ENCODE measurements at places on chromosomes 13 and 19. TPM values are rescaled to one million over a fixed set of nuclear protein-coding genes. Genes with fewer than 3 reads are reported as not detected.

- H3K4me3 ChIP-seq, result no peak overlapping the region
- H3K27me3 ChIP-seq, result peaks cover 13% of the 10 kb centered on the region
- H3K4me1 ChIP-seq, result no peaks in the 10 kb centered on the region
- H3K36me3 ChIP-seq, result peaks cover 20% of the 10 kb centered on the region
- no peak for DNase-seq
- H3K27ac ChIP-seq, result peak overlapping the region; percentile 56
Measured at GRCh38 chr19:41233748-41234240, 14.8 kb downstream of the AXL start.

- DNase-seq, result no peak
- no peaks in the 10 kb centered on the region for H3K36me3 ChIP-seq
- H3K4me3 ChIP-seq, result no peak overlapping the region
Measured at GRCh38 chr13:86447479-86447878, 648.3 kb upstream of the SLITRK6 start.

DNA sequence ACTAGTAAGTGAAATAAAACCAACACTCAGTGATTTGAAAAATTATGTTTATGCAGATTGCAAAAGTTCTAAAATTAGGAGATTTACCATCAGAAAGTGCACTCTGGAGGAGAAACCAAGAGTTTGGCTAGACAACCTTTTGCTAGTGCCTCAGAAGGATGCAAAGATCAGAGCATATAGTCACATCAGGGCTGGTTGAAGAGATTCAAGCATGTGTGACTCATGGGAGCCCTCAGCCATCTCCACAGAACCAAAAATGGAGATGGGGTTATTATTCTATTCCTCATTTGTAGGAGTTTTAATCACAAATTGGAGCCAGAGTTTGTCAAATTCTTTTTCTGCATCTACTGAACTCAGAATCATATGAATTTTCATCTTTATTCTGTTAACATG, 32.9 kb upstream of the OXGR1 start:
- peaks cover 13% of the 10 kb centered on the region for H3K27me3 ChIP-seq
- no peak for DNase-seq
- H3K4me3 ChIP-seq, result no peak overlapping the region
- no peak overlapping the region for H3K27ac ChIP-seq

DNA sequence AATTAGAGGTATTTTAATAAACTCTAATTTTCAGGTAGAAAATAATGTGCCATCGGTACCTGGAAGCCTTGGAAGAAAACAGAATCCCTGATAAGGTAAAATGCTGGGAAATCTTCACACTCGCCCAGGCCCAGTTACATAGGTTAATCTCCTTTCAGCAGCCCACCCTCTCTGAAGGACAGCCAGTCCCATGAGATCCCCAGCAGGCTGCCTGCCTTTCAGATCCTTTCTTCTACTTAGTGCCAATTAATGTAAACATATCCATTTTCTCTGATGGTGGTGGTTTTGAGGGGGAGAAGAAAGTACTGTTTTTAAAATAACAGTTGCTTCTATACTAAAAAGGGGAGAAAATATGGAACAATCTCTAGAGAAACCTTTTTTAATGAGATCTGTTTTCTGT, 12.2 kb downstream of the SMAD9 start:
- H3K27ac ChIP-seq, result no peak overlapping the region
- no peak overlapping the region for H3K4me3 ChIP-seq
- no peaks in the 10 kb centered on the region for H3K36me3 ChIP-seq
- H3K27me3 ChIP-seq, result no peaks in the 10 kb centered on the region

DNA sequence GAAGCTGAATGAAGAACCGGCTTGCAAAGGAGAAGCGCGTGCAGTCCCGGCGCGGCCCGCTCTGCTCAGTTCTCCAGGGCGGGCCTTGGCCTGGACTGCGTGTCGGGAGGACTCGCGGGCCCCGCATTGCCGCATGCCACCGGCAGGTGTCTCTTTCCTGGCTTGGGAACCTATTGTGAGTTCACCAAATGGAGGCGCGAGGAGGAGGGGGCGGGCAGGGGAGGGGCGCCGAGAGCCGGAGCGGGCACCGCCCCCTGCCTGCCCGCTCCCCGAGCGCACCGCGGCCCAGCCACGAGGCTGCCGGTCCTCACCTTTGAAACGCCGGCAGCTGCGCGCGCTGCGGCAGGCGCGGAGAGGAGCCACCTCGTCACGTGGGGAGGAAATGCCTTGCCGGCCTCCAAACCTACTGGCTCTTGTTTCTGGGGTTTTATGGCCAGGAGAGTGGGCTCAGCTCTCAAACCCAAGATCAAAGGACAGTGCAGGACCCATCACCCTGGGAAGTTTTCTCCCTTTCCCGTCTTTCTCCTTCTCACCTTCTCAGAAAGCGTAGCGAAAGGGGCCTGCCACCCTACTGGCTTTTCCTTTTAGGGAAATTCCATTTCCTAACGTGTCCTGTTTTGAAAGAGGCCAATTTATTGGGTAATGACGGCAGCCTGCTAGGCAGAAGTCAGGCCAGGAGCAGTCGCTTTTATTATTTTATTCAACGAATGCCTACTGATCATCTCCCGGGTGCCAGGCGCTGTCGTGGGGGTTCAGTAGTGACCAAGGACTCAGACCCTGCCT, 13.8 kb upstream of the UBE2L5 start:
- H3K36me3 ChIP-seq, result peaks cover 4% of the 10 kb centered on the region
- H3K27ac ChIP-seq, result no peak overlapping the region
- H3K4me1 ChIP-seq, result peaks cover 24% of the 10 kb centered on the region
- H3K4me3 ChIP-seq, result peak overlapping the region; percentile 43
- peak; percentile 31 for DNase-seq
- no peaks in the 10 kb centered on the region for H3K27me3 ChIP-seq

DNA sequence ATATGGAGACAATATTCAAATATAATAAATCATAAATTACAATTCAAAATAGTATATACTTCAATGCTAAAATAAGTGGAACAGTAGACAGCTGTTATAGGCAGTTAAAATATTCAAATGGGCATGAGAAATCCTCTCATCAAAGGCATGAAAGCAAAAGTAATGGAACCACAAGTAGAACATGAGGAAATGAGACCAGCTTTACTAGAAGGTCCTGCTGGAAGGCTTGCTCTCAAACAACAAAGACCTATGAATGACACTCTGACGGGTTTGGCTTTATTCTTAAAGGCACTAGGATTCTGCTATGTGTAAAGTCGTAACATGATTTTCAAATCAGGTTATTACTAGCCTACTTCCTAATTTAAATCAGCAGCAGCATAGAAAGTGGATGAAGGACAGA, 148.1 kb downstream of the VWA8 start:
- DNase-seq, result no peak
- peaks cover 40% of the 10 kb centered on the region for H3K4me1 ChIP-seq
- H3K27me3 ChIP-seq, result no peaks in the 10 kb centered on the region
- peaks cover 52% of the 10 kb centered on the region for H3K36me3 ChIP-seq

DNA sequence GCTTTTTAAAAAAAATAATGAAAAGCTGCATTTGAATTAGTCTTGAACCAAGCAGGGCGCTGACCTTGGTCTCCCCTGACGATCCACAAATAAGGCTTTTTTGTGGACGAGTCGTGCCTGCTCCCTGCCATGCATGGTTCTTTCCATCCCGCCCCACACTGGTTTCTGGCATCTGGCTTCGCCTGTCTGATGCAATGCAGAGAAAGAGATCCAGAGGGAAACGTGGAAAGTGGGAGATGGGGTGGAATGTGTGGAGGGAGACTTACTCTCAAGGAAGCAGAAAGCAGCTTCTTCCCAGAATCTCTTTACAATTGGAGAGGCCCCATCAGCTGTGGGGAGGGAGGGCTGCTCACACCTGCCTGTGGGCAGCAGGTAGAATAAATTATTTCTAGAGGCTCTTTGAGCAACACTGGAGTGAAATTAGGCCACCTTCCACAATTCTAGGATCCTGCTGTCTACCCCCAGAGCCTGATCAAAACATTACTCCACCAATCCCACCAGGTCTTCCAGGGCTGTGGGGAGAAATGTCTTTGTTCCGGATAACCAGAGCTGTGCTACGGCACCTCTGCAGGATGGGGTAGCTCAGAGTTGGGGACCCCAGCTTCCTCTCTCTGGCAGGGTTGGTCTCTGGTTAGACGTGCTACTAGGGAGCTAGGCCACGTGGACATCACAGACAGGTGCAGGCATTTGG, 183.5 kb downstream of the UQCRFS1 start:
- H3K4me3 ChIP-seq, result no peak overlapping the region
- H3K27ac ChIP-seq, result no peak overlapping the region
- peaks cover 17% of the 10 kb centered on the region for H3K27me3 ChIP-seq
- DNase-seq, result no peak
- no peaks in the 10 kb centered on the region for H3K36me3 ChIP-seq

GRCh38 chr19:24071078-24071477, 15.9 kb upstream of the ZNF254 start:
- DNase-seq, result no peak
- H3K27ac ChIP-seq, result no peak overlapping the region
- H3K27me3 ChIP-seq, result no peaks in the 10 kb centered on the region
- H3K4me3 ChIP-seq, result no peak overlapping the region
- H3K4me1 ChIP-seq, result peaks cover 19% of the 10 kb centered on the region

DNA sequence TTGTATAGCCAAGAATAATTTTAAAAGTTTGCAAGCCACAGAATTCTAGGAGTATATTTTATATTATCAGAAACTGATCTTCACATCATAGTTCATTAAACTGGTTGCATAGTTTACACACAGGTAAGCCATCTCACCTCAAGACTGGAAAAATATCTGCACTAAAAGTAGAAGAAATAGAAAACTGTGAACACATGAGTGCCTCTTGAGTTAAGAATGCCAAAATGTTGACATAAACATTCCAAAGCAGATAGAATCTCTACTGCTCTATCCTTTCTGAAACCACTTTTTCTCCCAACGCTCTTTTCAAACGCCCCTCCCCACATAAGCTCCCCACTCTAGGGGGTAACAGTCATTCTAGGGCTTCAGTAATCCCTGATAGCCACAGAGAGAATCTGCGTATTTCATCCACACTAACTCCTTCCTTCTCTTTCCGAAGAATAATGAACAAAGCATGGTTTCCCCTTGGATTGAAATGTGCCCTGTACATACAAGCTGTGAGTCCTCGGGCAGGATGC, 201.5 kb downstream of the IRS2 start:
- no peak overlapping the region for H3K27ac ChIP-seq
- no peaks in the 10 kb centered on the region for H3K36me3 ChIP-seq
- H3K27me3 ChIP-seq, result peaks cover 16% of the 10 kb centered on the region
- H3K4me1 ChIP-seq, result 0 out of 2 replicates have a peak, but pooled peaks cover 7% of the 10 kb centered on the region

- H3K4me3 ChIP-seq, result no peak overlapping the region
- H3K36me3 ChIP-seq, result 0 out of 2 replicates have a peak, but pooled peaks cover 6% of the 10 kb centered on the region
- no peak for DNase-seq
- H3K4me1 ChIP-seq, result peaks cover 9% of the 10 kb centered on the region
- no peaks in the 10 kb centered on the region for H3K27me3 ChIP-seq
- no peak overlapping the region for H3K27ac ChIP-seq
Measured at GRCh38 chr19:48461982-48462655, 6.7 kb downstream of the KCNJ14 start.

GRCh38 chr19:55344444-55344843, 4.8 kb downstream of the KMT5C start:
- no peaks in the 10 kb centered on the region for H3K36me3 ChIP-seq
- H3K27ac ChIP-seq, result no peak overlapping the region
- DNase-seq, result no peak
- no peak overlapping the region for H3K4me3 ChIP-seq
- H3K4me1 ChIP-seq, result peaks cover 23% of the 10 kb centered on the region

DNA sequence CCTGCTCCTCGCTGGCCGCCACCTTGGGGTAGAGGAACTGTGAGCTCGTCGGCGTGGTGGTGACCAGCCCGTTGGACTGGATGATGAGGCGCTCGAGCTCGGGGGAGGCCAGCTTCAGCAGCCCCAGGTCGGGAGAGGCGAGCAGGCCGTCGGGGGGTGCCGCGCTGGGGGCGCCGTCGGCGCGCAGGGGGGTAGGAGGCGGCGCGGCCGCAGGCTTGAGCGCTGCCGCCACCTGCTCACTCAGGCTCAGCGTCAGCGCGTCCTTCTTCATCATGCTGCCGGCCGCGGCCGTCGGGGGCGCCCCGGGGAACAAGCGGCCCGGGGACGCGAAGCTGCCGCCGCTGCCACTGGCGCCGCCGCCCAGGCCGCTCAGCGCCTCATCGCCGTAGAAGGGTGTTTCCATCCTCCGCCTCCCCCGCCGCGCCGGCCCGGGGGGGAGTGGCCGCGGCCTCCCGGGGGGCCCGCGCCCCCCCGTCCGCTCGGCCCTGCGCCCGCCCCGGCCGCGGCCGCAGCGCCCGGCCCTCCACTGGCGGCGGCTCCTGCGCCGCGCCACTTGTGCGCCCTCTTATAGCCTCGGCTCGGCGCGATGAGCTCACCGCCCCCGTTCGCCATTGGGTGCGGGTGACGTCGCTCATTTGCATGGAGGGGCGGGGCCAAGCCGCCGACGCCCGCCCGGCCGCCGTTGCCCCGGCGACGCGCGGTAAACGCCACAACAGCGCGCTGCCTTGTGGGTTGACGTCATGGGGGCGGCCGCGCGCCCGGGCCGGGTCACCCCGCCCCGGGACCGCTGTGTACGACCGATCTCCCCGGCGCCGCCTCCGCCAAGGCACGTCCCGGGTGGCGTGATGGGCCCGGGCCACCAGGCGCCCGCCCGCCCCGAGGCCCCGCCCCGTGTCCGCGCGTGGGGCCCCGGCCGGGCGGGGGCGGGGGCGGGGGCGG, at the start of gene JUND:
JUND (minus strand) TSS at position 541 of the 939 bp plus-strand sequence; CDS start at position 403, 138 bp downstream.
- peaks cover 38% of the 10 kb centered on the region for H3K4me1 ChIP-seq
- peaks cover 24% of the 10 kb centered on the region for H3K36me3 ChIP-seq
- DNase-seq, result peak; percentile 95

- H3K4me3 ChIP-seq, result no peak overlapping the region
- peaks cover 8% of the 10 kb centered on the region for H3K36me3 ChIP-seq
- H3K27me3 ChIP-seq, result peaks cover 18% of the 10 kb centered on the region
- no peak overlapping the region for H3K27ac ChIP-seq
- no peak for DNase-seq
Measured at GRCh38 chr19:29618871-29619270, 12.8 kb downstream of the POP4 start.

GRCh38 chr13:71303144-71303543, 563.9 kb downstream of the DACH1 start:
- no peaks in the 10 kb centered on the region for H3K36me3 ChIP-seq
- no peaks in the 10 kb centered on the region for H3K27me3 ChIP-seq
- H3K4me1 ChIP-seq, result no peaks in the 10 kb centered on the region
- no peak overlapping the region for H3K4me3 ChIP-seq

Gene ABCC4
- total RNA-seq, result 25.7 TPM

Gene TPTE2
- not detected for total RNA-seq

Gene ZNF486
- total RNA-seq, result 1.8 TPM

Gene PRR22
- total RNA-seq, result 1.5 TPM

Gene WIZ
- total RNA-seq, result 47.4 TPM

Gene SULT2B1
- total RNA-seq, result not detected

Gene ZNF677
- total RNA-seq, result 14.0 TPM

Gene FBXO27
- total RNA-seq, result 0.61 TPM
